Stimulated activated CD4-positive, alpha-beta T cell treated with anti-CD3 and anti-CD28 coated beads, Interleukin-2, amount 100 ng/mL, for 4 hours (primary cell): ENCODE measurements at places on chromosomes 7 and 10.

GRCh38 chr7:66553001-66553400 is 75.7 kb upstream of the KCTD7 start:
- no peak for DNase-seq

DNA sequence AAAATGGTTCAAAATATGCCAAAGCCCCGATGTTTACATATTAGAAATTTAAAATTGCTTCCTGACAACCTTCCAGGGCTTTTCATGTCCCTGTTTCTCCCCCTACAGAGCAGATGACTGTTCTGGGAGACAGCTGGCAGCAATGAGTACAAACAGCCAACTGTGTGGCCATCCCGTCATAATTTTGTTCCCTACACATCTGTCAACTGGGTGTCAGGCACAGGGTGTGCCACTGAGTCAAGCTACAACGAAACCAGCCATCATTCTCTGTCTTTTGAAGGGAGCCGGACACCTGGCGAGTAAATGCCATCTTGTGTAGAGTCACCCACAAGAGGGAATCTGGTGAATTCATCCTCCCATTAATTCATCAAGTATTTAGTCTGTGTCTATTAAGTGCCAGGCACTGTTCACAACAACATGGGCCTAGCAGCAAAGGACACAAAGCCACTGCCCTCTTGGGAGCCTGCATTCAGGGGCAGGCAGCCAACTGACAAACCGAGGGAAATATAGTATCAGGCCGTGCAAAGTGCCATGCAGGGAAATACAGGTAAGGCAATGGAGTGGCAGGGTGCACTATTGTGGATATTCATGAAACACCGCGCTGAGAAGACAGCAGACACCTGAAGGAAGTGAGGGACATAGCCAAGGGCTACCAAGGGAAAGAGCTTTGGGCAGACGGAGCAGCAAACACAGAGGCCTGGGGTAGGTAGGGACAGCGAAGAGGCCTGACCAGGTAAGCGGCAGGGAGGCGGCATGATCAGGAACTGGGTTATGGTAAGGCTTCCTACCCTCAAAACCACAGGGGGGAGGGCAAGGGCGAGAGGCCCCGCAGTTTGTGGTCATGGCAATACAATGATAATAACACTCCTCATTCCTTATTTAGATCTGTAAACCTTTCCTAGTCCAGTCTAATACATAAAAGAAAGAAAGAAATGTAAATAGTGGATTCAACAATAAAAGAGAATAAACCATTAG is 213.6 kb downstream of the FAM107B start:
- no peak for DNase-seq

- DNase-seq, result no peak
These were observed 45.3 kb upstream of the OSBPL3 start for GRCh38 chr7:25025218-25025671.

GRCh38 chr7:4809091-4809591 is 33.7 kb downstream of the AP5Z1 start:
- peak; percentile 17 for DNase-seq

GRCh38 chr10:119465085-119465484 is 77.4 kb downstream of the RGS10 start:
- no peak for DNase-seq

- DNase-seq, result no peak
These were observed 4.6 kb downstream of the COX19 start for GRCh38 chr7:970744-971143.

DNA sequence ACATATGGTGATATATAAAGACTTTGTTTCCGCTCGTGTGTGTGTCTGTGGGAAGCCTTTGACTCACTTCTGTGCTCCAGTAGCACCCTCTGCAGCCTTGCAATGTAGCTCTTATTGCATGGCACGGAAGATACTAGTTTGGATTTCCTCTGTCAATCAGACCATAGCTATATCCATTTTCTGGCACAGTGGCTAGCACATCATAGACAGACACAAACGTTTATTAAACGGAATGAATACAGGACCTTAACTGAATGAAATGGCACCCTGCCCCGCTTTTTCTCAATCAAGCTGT is 124.0 kb upstream of the PTPN20 start:
- DNase-seq, result no peak

GRCh38 chr7:16069998-16070397 is 351.3 kb downstream of the CRPPA start:
- no peak for DNase-seq
